Putamen (tissue), 1 donor: ENCODE measurements at places on chromosomes 4 and X.

- no peak for DNase-seq
Observed at GRCh38 chr4:52932591-52933470, 70.7 kb downstream of the RASL11B start.

DNA sequence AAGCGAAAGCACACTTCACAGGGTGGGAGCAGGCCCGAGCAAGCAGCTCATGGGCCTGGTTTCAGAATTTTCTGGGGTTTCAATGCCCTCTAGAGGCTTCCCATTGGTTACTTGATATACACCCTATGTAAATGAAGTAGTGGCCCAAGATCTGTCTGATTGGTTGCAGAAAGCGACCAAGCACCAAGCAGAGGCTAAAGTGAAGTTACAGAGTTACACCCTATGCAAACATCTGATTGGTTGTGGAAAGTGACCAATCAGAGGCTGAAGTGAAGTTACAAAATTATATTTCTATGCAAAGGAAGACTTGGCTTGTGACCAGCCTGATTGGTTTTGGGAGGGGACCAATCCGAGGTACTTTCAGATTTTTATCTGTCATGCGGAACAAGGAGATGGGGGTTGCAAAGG is 8.2 kb downstream of the FHIP1A start:
- no peak for DNase-seq

- DNase-seq: no peak
Observed at GRCh38 chr4:96887857-96888256, 1048.0 kb downstream of the PDHA2 start.

GRCh38 chr4:3421470-3421869 is 20.3 kb upstream of the HGFAC start:
- no peak for DNase-seq

- no peak for DNase-seq
Observed at GRCh38 chr4:70802928-70803580, 36.6 kb downstream of the GRSF1 start.

DNA sequence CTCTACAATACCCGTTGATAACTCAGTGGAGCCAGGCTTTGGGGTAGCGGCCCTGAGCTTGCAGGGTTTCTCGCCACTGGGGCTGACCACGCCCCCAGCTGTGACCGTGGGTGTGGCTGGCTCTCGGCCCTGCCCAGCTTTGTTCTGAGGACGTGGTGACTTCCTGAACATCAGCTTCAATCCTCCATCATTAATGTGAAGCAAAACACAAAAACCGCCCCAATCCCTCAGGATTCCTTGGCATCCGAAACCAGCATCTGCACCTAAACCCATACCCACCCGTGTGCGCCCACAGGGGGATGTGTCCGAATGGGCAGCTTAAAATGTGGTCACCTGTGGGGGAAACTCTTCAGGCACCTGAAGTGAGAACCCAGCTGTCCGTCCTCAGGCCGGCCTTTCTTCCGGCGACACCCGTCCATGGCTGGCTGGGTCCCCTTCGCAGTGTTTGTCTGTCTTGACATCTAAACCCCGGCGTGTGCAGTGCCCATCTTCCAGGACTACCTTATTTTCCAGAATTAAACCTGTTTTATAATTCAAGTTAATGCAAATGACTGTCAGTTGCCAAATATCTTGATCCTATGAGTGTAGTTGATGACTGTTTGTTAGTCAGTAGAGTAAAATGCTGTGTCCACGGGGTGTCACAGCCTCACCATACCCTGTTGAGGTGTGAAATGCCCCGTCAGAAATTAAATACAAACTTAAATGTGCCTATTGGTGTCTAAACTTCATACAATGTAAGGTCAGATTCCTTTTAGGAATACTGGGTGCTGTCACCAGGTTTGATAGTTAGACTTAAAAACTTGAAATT is 27.3 kb downstream of the NELFA start:
- no peak for DNase-seq

DNA sequence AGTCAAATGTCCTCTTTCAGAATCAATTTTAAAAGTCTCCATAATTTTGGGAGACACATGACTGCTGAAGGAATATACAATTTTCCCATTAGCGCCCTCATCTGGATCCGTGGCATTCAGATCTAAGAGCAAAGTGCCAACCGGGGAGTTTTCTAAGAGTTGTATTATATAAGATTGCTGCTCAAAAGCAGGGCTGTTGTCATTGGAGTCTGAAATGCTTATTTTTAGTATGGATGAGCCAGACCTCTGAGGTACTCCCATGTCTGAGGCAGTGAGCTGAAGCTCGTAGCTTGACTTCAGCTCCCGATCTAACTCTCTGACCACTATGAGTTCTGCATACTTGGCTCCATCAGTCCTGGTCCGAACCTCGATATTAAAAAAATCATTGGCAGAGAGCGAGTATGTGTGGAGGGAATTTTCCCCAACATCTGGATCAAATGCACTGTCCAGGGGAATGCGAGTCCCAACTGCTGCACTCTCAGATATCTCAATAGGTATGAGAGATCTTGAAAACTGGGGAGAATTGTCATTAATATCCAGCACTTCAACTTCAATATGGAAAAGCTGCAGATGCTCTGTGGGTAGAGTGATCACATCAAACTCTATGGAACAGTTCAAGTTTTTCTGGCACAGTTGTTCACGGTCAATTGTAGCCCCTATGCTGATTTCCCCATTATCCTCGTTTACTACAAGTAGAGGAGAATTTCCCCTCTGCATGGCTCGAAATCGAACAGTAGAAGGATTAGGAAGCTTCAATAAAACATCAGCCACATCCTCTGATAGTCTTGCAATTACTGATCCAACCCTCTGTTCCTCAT is 917 bp downstream of the PCDH18 start:
- no peak for DNase-seq

DNA sequence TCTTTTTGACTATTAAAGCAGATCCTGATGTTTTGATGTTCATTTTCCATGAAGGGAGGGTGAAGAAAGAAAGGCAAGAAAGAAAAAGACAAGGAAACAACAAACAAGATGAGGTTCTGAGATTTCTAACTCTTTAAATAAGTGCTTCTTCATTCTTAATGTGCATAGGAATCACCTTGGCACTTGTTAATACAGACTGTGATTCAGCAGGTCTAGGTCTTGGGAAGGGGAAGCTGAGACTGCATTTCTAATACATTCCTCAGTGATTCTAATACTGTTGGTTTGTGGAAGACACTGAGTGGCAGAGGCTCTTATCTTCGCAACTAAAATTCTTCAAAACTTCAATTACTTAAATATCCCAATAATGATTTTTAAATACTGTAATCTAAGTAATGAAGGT is 95.2 kb upstream of the NAP1L5 start:
- no peak for DNase-seq

- DNase-seq: no peak
Observed at GRCh38 chr4:136706942-136707341, 825.4 kb downstream of the PCDH18 start.

DNA sequence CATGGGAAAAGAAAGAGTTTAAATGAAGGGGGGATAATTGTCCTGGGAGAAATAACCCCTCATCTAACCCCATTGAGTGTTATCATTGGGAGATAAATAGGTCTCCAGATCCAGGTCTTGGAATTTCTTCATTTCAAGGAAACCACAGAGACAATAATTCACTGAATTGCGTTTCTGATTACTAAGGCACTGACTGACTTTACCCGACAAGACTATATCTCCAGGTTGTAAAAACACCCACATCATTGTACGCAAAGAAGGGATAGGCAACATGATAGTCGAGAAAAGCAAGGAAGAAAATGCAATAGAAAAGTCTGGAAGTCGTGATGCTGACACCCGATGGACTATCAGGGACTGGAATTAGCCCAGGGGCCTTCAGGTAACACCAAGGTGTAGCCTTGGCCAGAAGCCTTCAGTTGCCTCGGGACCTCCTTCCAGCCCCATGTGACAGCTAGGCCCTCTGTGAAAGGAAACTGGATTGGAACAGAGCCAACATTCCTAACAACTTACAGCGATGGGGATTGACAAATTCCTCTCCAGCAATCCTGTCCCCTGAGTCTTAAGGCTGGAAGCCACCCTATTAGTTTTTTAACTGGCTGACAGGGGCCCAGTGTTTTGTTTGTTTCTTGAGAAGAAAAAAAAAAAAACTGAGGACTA is 46.5 kb upstream of the RAB9B start:
- no peak for DNase-seq

GRCh38 chr4:173318648-173319211 is 15.4 kb downstream of the HMGB2 start:
- DNase-seq: peak; percentile 71

DNA sequence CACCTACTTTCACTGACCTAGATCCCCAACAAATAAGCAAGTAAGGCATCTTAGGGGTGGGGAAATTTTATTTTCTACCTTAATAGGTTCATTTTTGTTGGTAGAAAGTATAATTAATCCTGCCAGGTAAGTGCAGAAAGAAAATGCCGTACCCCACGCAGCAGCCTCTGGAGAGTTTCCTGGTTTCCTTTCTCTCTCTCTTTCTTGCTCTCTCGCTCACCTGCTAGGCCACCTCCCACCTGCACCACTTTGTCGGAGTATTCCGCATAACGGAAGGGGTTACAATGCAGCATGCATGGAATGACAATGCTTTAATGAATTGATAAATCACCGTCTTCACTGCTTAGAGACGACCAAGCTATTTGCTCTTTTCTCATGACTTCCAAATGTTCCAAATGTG is 101.0 kb downstream of the SCD5 start:
- no peak for DNase-seq

GRCh38 chrX:135431886-135432285 is 10.1 kb downstream of the SMIM10L2A start:
- DNase-seq: no peak

- DNase-seq: no peak
Observed at GRCh38 chr4:145665773-145666172, 14.2 kb upstream of the C4orf51 start.

- DNase-seq: no peak
Observed at GRCh38 chrX:135275973-135276372, 24.1 kb downstream of the ETDA start.

GRCh38 chrX:150049647-150050046 is 111.4 kb upstream of the EOLA2 start:
- no peak for DNase-seq

DNA sequence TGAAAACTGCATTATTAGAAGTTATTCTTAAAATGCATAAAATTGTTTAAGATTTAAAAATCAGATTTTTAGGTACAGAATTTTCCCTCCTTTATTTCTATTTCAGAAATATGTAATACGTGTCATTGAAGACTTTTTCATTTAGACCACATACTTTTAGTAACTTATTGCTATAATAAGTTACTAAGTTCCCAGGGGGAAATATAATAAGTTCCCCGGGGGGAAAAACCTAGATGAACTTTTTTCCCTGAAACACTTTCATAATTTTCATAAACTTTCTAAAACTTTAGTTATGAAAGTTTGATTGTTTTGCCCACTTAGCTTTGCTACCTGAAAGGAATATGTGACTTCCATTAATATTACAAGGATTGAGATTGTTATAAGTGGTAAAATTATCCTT is 1341.5 kb upstream of the IGFBP7 start:
- no peak for DNase-seq

- DNase-seq: no peak
Observed at GRCh38 chrX:77924320-77924859, 13.9 kb downstream of the ATP7A start.

- no peak for DNase-seq
Observed at GRCh38 chr4:187192266-187192665, 468.6 kb upstream of the FAT1 start.

- no peak for DNase-seq
Observed at GRCh38 chr4:52870225-52870624, 8.1 kb downstream of the RASL11B start.

GRCh38 chr4:170008371-170008770 is 17.8 kb downstream of the MFAP3L start:
- DNase-seq: no peak

DNA sequence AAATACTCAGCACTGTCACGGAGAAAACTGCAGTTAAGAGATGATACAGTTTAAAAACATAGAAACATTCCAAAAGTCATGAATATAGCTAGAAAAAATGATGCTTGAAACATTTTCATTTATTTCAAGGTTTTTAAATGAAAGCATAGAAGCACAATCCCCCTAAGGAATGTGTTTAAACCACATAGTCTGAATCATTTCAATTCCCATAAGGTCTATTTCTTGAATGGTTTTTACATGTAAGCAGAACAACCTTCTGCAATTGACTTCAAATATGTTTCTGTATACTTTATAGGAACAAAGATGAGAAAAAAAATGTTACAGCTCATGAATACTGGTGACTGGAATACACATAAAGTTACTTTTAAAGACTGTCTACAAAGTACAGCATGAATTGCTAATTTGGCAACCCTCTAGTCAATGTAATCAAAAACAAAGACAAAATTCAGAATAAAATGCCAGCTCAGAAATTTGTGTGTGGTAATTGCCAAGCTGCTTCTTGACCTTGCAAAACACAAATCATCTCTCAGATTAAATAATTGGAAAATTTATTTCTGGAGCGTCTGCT is 886.4 kb upstream of the ADGRL3 start:
- no peak for DNase-seq

DNA sequence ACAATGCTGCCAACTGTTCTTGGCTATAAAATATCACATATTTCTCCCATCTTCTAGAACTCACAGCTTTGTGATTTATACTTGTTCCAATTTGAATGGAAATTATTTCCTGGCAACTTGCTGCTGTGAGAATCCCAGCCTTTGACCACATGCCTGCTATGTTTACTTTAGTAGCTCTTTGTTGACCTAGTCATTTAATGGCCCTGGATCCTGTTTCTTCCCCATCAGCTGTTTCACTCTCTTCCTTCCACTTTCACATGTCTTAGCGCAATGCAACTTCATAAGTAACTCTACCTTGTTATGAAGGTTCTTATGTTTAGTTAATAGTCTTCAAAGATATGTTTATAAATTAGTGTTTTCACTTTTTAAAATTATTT is 1973.6 kb upstream of the AGA start:
- DNase-seq: no peak

DNA sequence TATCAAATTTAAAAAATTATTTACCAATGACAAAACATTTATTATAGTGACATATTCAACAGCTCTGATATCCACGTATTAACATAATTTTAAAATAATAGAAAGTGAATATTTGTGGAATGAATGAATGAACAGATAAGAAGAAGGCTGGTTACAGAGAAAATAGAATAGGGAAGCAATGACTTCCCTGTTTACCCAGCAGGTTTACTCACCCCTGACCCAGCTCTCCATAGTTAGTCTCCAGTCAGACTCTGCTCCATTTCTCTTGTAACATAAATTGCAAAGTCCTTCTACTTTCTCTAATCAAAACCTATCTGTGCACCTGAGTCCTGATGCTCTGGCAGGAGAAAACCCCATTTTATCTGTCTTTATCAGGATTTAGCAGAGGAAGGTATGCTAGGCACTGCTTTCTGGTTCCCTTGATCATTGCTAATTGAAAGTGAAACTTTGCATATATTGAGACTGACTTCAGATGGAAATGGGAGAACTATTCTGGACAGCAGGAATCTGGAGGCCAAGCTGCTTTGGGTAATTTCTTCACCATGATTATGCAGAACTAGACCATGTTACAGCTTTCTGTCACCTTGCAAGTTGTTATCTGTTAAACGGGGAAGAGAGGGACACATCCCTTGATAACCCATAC is 363.0 kb downstream of the FAT4 start:
- DNase-seq: no peak
